ENCODE measurements at places on chromosomes 11 and 22.

DNA sequence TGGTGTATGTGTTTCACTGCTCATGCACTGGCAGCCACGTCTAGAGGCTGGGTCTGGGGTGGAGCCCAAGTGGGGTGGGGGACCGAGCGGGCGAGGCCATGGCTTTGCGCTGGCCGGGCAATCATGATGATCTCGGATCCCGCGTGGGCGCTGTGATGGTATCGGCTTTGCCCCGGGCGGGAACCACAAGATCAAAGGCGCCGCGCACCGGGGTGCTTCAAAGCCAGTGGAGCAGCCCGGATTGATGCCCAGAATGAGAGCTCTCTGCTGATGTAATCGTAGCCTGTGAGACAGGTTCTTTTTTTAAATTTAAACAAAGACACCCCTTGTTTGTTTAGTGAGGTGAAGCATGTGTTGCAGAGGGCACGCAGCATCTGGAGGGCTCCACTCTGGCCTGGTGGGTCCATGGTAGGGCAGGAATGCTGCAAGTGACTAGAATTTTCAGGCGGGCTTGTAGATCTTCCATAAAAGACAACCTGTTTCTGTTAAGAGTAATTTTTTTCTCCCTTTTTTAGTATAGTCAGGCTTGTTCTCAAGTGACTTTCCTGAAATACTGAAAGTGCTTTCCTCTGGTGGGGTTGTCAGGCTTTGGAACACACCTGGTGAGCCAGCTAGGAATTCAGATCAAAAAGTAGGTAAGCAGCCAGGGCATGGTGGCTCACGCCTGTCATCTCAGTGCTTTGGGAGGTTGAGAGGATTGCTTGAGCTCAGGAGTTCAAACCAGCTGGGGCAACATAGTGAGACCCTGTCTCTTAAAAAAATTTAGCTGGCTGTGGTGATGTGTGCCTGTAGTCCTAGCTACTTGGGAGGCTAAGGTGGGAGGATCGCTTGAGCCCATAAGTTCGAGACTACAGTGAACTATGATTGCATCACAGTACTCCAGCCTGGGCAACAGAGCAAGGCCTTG is 40.7 kb downstream of the ZNRF3 start:
- no peak for DNase-seq

GRCh38 chr11:132251061-132251460 is 880.6 kb downstream of the NTM start:
- DNase-seq = no peak

DNA sequence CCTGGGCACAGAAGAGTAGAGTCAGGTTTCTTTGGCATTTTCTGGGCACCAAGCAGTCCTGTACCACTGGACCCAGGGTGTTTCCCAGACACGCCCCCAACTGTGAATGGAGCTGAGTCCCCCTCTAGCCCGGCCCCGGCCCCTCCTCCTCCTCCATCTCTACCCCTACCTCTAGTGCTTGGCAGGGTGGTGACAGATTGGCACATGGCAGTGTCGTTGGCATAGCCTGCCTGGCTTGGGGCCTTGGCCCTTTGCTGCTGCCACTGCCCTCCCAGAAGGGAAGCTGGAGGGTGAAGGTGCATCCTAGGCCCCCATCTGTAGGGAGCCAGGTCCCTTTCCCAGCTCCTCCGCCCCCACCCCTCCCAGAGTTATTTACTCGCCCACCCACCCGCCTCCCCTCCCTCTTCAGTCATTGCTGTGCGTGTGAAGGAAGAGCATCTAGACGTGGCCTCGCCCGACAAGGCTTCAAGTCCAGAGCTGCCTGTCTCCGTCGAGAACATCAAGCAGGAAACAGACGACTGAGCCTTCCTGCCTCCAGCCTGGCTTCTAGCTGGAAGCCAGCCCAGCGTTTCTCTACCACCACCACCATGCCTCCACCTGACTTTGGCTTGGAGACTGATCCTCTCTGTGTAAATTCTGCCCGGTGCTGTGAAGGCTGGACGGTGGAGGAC is 10.9 kb downstream of the CHADL start:
- DNase-seq = no peak

- no peak for DNase-seq
These were observed 6.0 kb downstream of the MPST start for GRCh38 chr22:37025500-37026070.

- DNase-seq = no peak
These were observed 745 bp upstream of the ZBTB44 start for GRCh38 chr11:130315354-130315970.
